Prostate gland (tissue), 2 donors: ENCODE measurements at places on chromosomes 13 and 19.

GRCh38 chr19:31057476-31057875 lies 291.8 kb downstream of the TSHZ3 start:
- no peak for DNase-seq

DNA sequence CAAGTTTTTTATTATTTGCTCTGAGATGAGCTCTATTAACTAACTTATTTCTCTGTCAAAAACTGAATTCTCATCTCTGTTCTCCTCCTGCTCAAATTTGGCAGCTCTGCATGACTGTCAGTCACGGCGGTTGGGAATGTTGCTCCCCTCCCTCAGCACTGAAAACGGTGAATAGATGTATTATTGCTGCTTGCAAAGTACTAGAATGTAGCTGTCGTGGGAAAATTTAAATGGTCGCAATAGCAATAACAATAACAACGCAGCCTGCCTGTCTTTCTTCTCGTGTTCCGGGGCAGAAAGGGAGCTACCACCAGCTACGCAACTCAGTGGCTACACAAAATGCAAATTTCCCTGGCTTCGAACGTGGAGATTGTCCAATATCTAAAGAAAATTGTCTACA lies 125.6 kb upstream of the FRY start:
- no peak for DNase-seq

GRCh38 chr19:43784241-43784980 lies 3.6 kb upstream of the KCNN4 start:
- no peak for DNase-seq

DNA sequence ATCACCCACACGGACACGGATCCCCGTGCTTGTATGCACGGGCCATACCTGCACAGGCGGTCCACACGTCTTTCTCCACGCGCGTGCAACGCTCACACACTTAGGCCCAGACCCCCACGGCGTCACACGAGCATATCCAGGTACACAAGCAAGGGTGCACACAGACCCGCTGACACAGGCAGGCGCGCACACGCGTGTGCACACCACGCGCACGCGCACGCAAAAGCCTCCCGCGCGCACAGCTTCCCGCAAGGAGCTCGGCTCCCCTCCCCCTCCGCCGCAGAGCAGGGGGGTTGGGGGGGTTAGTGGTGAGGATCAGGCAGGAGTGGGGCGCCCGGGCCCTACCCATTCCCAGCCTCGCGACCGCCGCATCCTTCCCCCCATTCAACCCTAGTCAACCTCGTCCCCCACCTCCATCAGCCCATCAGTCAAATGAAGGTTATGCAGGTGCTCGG lies 407 bp downstream of the RAB3A start:
- no peak for DNase-seq

DNA sequence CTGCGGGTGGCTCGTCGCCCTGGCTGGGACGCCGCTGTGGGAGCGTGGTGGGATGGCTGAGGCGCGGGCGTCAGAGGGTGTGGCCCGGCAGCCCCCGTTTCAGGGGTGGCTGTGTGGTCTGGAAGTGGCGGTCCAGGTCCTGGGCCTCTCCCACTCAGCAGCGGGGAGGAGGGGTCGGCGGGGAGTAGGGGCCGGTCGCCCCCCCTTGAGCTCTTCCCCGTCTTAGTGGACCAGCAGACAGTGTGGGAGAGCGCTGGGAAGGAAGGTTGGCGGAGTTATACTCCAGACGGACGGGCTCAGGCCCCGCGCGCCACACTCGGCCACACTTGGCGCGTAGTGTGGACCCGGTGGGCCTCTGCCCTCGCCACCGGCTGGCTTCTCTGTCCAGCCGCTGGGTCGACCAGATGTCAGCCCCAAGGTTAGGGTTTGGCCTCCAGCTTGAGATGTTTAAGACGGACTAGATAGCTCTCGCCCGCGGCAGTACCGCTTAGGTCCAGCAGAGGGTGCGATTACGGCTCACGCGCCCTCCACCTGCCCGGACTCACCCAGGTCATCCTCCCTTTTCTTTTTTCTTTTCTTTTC lies 21.7 kb upstream of the ZNF429 start:
- DNase-seq, result no peak

- no peak for DNase-seq
Measured at GRCh38 chr13:68272652-68273051, 1042.5 kb upstream of the PCDH9 start.

DNA sequence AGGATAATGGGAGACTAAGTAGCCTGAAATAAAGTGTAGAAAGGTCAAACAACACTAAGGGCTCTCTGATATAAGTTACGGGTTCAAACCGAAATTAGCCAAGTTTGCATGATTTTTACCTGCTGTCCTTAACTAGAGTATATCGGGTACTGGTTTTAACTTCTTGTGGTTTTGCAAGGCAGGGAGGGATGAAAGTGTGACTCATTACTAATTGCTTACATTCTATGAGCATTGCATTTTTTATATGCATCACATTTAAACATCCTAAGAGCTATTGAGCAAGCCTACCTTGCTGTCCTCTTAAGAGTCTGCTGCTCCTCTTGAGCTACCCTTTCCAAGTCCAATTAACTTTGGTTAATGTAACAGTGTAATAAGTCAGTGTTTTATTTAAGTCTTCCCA lies 415.4 kb downstream of the SLITRK5 start:
- no peak for DNase-seq

- peak; percentile 49 for DNase-seq
Measured at GRCh38 chr13:41054212-41054877, 7.0 kb upstream of the WBP4 start.

DNA sequence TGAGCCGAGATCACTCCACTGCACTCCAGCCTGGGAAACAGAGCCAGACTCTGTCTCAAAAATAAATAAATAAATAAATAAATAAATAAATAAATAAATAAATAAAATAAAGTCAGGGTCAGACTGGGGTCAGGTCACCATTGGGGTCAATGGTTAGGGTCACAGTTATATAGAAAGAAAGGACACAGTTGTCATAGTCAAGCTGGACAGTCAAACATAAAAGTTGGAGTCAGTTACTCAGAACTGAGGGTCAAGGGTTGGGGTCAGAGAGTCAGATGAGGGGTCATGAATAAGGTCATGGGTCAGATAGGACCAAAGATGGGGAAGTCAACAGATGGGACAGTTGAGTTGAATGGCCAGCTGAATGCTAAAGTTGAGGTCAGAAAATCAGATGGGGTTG lies 16.7 kb upstream of the EPOR start:
- no peak for DNase-seq

DNA sequence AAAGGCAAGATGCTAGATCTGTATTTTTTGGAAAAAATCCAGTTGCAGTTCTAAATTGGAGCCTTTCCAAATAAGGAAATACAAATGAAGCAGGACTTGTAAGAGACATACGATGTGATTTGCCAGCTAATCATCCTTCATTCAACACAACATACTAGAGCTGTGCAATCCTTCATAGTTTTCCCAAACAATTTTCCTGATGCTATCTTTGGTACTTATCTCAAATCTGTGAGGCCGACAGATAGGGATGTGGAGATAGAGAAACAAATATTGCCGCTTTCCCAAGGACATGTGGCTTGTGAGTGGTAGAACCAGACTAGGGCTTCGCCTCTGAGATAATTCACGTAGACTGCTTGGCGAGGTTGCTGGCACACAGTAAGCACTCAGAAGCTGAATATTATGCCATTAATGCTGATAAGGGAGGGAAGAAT lies 176.6 kb downstream of the LMO7 start:
- no peak for DNase-seq

GRCh38 chr19:34232566-34233481 lies 21.5 kb upstream of the GARRE1 start:
- DNase-seq, result no peak

GRCh38 chr13:39965309-39965708 lies 309.8 kb downstream of the COG6 start:
- DNase-seq, result no peak

DNA sequence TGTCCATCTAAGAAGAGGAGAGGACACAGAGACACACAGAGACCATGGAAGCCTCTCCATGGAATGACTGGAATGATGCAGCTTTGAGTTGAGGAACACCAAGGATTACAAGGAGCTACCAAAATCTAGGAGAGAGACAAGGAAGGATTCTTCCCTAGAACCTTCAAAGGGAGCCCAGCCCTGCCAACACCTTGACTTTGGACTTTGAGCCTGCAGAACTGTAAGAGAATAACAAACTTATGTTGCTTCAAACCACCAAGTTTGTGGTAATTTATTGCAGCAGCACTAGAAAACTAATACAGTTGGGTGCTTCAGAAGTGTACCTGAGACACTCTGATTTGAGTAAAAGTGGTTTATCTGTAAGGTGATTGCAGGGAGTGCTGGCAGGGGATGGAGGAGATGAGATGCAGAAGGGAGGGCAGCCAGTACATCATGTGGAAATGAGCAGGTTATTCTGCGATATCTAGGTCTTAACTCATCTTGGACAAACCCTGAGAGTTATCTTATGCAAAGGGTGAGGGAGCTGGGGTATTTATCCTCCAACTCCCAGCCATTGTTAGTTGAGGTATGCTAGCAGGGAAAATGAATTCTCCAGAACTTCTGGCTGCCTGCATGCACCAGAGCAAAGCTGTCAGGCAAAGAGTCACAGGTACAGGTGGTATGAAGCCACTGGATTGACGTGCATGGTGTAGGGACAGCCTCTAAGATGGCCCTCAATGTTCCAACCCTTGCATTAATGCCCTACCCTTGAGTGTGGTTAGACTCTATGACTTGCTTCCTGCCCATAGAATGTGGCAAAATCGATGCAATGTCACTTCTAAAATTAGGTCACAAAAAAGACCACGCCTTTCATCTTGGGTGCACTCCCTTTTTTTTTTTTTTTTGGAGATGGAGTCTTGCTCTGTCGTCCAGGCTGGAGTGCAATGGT lies 31.3 kb upstream of the ADGRL1 start:
- DNase-seq, result no peak

DNA sequence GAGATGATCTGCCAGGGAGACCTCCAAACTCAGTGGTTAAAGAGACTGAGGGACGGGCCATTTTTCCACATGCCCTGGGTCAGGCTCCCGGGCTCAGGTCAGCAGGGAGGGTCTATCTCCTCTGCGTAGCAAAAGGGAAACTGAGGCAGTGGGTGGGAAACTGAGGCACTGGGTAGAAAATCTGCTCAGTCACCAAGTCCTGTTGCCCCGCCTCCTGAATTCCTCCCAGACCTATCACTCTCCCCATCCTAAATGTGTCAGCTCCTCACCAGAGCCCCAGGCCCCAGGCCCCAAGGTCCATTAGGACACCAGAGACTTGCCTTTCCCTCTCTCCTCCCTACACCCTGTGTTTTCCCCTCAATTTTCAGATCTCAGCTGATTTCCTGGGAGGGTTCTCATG lies 2.4 kb downstream of the CD320 start:
- DNase-seq, result no peak

DNA sequence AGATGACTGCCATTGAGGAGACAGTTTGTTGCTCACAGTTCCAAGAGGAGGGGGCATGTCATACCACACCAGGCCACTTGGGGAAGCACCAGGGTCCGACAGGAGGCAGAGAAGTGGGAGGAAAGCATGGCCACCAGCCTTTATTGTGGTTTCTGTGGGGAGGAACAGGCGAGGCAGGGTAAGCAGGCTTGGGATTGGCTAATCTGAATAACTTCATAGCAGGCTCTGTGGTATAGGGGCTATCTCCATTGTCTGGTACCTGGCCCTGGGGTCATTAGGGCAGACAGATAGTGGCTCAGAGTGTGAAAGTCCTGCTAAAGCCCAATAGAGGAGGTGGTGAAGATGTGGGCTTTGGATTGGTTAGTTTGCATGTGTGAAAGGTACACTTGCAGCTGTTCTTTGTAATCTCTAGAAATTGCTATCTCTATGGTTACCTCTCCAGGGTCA lies 35.5 kb downstream of the CBY2 start:
- no peak for DNase-seq

GRCh38 chr13:40137400-40137799 lies 481.9 kb downstream of the COG6 start:
- no peak for DNase-seq

GRCh38 chr19:35983177-35983576 lies 11.8 kb upstream of the SDHAF1 start:
- DNase-seq, result no peak

- no peak for DNase-seq
Measured at GRCh38 chr13:90757127-90757680, 590.3 kb upstream of the MIR17HG start.

DNA sequence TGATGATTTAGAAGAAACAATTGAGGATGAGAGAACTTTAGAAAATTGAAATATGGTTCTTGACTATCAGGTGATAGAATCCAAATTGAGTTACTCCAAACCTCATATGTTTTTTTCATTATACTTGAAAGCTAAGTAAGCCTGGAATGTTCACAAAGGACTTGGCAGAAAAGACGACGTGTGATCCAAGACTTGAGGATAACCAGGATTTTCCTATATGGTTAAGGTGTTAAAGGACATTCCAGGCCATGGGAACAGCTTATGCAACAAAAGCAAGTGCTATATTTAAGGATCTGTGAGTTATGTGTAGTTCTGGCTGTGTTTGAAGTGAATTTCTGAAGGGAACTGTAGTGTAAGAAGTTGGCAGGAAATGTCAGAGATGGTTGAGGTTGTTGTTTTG lies 52.5 kb downstream of the SLITRK1 start:
- DNase-seq, result no peak

DNA sequence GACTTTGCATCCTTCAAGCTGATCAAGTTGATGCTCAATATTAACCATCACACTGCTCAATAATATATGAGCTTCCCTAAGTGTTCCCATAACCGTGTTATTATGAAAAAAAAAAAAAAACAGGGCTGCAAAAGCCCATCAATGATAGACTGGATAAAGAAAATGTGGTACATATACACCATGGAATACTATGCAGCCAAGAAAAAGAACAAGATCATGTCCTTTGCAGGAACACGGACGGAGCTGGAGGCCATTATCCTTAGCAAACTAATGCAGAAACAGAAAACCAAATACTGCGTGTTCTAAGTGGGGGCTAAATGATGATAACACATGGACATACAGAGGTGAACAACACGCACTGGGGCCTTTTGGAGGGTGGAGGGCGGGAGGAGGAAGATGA lies 58.3 kb downstream of the CACNA1A start:
- DNase-seq, result no peak

- DNase-seq, result no peak
Measured at GRCh38 chr19:33444562-33445441, 71.3 kb downstream of the CEBPG start.

DNA sequence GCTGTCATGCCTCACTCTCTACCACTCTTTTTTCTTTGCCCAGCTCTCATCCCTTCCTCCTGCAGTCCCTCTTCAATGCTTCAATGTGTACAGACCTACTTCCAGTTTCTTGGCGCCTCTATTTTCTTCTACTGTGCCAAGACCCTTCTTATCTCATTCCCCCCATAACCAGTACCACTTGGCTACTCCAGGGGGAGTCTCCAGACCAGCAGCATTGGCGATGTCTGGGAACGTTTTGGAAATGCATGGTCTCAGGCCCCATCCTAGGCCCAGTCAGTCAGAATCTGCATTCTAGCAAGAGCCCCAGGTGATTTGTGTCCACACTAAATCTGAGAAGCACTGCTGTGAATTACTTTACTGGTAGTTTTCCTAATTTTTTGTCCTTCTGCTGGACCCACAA lies 198.2 kb downstream of the SLC7A1 start:
- no peak for DNase-seq
